Stimulated activated CD8-positive, alpha-beta memory T cell treated with anti-CD3 and anti-CD28 coated beads, Interleukin-4, amount 100 ng/mL, for 1 hour (primary cell): ENCODE measurements at places on chromosomes 16 and 17.

DNA sequence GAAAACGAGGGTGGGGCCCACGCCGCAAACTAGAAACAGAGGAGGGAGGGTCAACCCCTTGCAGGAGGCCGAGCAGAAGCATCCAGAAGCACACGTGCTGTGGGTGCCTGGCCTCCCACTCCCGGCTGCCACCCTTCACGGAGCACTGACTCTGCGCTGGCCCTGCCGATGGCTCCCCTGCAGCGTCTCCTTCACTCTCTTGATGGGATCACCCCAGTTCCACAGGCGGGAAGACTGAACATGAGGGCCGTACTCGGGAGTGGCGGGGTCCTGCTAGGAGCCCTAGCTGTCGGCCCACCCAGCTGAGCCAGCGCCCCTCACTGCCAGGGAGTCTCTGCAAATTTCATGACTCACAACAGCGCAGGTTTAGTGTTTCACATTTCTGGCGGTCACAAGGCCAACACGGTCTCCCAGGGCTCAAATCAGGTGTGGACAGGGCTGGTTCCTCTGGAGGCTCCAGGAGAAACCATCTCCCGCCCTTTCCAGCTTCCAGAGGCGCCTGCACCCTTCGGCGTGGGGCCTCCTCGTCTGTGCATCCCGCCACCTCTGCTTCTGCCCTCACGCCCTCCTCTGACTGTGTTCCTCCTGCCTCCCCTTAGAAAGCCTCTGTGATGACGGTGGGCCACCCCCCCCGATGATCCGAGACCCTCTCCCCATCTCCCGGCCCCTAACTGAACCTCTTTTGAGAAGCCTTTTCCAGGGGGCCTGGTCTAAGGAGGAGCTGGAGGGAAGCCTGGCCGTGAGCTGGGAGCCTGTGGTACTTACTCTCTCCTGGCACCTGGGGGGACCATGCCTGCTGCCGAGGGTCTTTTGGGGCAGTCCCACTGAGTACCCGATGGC is 2.0 kb downstream of the PTX4 start:
- DNase-seq, result no peak

- peak; percentile 74 for DNase-seq
Observed at GRCh38 chr16:57576429-57576870, 34.0 kb downstream of the ADGRG5 start.

DNA sequence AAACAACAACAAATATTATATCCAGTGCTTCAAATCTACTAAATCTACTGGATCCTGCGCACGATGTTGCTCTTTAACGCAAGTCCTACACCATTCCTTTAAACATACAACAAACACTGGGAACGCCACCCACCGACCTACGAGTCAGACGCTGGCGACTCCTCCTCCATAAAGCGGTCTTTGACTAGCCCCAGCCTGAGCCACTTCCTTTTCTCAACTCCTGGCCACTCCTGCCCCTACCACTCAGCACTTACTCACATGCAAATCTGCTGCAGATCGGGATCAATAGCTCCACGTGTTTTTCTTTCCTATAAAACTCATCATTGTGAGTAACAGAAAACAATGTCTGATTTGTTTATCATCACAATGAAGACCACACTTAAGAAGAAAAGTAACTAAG is 32.8 kb upstream of the MNT start:
- no peak for DNase-seq

GRCh38 chr17:32318071-32318470 is 23.9 kb downstream of the C17orf75 start:
- DNase-seq, result no peak

- DNase-seq, result no peak
Observed at GRCh38 chr17:55484575-55484974, 26.7 kb downstream of the SMIM36 start.

DNA sequence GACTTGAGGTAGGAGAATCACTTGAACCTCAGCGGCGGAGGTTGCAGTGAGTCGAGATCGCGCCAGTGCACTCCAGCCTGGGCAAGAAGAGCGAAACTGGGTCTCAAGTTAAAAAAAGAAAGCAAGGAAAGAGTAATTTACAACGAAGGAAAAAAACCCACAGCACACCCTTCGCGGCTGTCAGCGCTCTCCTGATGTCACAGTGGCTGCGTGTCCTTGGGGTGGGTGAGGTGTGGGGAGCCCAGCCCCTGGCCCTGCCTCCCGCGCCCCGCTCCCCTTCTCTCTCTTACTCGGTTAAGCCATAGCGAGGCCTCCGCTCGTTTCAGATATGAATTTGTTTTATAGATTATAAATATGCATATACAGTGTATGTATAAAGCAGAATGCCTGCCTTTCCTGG is 740 bp upstream of the JPT2 start:
- no peak for DNase-seq

- DNase-seq, result no peak
Observed at GRCh38 chr16:31298958-31299357, 39.2 kb downstream of the ITGAM start.

GRCh38 chr16:73028721-73029361 is 19.1 kb downstream of the ZFHX3 start:
- no peak for DNase-seq

DNA sequence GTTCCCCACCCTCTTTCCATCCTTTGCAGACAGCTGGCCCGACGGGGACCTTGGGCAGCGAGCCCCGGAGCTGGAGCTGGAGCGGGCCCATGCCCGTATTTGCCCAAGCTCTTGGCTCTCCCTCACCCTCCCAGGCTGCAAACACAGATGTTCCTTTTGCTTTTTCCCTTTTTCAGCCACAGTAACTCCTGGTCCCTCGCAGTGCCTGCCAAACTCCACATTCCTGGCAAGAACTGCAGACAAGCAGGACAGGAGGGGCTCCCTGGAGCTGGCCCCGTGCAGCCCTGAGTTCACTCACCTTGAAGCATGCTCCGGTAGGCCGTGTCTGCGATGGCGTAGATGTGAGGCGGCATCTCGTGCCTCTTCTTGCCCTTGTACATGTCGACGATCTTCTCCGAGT is 33.9 kb downstream of the MYH11 start:
- no peak for DNase-seq

DNA sequence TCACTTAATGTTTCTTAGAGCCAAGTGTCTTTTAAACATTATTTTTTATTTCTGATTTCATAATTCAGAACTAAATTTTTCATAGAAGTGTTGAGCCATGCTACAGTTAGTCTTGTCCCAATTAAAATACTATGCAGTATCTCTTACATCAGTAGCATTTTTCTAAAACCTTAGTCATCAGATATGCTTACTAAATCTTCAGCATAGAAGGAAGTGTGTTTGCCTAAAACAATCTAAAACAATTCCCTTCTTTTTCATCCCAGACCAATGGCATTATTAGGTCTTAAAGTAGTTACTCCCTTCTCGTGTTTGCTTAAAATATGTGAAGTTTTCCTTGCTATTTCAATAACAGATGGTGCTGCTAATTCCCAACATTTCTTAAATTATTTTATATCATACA is 13.6 kb upstream of the BCAS3 start:
- DNase-seq, result no peak

DNA sequence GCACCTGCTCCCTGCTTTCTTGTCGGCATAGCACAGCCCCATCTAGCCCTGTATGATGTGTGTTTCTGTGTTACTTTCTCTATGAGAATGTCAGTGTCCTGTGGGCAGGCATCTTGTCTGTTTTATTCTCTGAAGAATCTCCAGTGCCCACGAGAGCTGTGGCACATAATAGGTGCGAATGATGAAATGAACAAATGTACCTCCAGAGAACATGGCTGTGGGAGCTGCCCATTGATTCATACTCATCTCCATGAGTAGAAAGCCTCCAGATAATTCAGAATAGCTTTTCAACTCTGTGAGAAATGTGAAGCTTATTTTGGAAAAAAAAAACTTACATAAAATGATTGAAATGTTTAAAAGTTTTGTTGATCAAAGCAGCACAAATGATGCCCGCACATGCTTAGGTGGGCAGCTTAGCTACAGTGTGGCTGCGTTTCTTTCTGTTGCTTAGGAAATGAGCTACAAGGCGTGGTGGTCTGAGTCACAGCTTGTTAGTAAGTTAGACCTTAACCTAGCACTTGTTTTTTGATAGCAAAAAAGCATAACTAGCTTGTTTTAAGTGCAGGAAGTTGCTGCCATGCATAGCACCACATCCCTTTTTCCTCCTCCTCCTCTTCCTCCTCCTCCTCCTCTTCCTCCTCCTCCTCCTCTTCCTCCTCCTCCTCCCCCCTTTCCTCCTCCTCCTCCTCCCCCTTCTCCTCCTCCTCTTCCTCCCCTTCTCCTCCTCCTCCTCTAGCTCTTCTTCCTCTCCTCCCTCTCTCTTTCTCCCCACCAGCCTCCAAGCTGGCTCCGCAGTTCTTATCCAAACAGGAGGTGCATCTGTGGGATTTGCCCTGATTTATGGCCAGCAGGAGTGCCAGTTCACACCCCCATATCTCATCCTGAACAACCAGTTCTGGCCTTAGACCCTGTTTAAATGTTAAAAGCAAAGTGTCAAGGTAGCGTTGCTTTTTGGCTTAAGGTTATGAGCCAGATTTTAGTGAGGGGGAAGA is 221.5 kb downstream of the IRF8 start:
- no peak for DNase-seq

DNA sequence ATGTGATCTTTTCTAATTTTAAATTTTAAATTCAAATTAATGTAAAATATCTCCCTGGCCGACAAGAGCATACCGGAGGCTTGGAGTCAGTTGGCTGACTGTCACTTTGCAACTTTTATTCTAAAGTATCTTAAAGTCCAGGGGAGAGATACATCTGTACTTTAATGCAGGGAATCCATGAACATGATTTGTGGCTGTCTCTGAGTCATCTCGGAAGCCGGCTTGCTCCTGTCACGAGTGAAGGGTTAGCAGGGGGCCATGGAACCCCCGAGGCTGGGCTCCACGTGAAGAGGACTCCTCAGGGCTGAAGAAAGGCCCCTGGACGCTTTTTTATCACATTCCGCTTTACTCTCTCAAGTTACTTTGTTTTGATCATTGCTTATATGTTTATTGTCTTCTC is 13.3 kb downstream of the TVP23A start:
- DNase-seq, result no peak
